ENCODE measurements at places on chromosomes 16 and 17.

DNA sequence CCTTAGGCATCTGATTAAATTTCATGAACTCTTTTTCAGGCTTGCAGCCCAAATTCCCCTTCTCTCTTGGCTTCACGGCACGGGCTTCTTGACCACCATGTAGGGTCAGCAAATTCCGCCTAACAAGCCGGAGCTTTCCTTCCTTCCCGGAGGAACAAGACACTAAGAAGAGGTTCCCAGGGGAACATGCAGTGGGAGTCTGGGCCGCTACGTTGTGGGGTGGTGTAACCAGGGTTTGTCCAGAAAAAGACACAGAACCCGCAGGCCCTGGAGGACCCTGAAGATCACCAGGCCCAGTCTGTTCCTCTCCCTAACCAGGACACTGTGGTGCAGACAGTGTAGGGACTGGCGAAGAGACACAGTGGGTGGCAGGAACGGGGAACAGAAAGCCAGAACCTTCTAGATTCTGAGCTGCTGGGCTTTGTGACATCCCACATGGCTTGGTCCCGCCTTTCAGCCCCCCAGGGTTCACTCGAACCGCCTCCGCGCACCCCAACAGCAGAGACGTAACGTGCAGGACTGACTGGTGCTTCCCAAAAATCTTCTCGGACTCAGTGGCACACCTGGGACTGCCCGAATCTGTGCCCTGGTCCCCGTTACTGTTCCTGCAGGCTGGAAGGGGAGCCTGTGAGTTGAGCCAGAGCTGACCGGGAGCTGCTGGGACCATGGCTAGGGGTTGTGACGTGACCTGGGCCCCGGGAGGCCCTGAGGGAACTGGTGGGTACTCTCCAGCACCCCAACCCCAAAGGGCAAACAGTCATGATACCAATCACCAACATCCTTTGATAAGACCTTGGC, 55.2 kb downstream of the TBC1D16 start:
- H3K36me3 ChIP-seq: no peaks in the 10 kb centered on the region
- no peak for DNase-seq
- no peak overlapping the region for H3K27ac ChIP-seq
- H3K4me3 ChIP-seq: no peak overlapping the region
- H3K27me3 ChIP-seq: no peaks in the 10 kb centered on the region
- no peaks in the 10 kb centered on the region for H3K4me1 ChIP-seq

GRCh38 chr17:8800656-8801055, 1.5 kb upstream of the MFSD6L start:
- no peaks in the 10 kb centered on the region for H3K36me3 ChIP-seq
- no peaks in the 10 kb centered on the region for H3K4me1 ChIP-seq
- no peak overlapping the region for H3K27ac ChIP-seq
- H3K4me3 ChIP-seq: no peak overlapping the region
- no peaks in the 10 kb centered on the region for H3K27me3 ChIP-seq
- no peak for DNase-seq

- H3K4me3 ChIP-seq: no peak overlapping the region
- H3K27ac ChIP-seq: no peak overlapping the region
- no peaks in the 10 kb centered on the region for H3K4me1 ChIP-seq
- H3K27me3 ChIP-seq: no peaks in the 10 kb centered on the region
- no peak for DNase-seq
Observed at GRCh38 chr16:59410451-59410850, 676.3 kb upstream of the GOT2 start.

GRCh38 chr17:11825572-11826209, 171.6 kb downstream of the ZNF18 start:
- H3K36me3 ChIP-seq: no peaks in the 10 kb centered on the region
- H3K4me1 ChIP-seq: no peaks in the 10 kb centered on the region
- no peak overlapping the region for H3K4me3 ChIP-seq
- no peak overlapping the region for H3K27ac ChIP-seq

- no peaks in the 10 kb centered on the region for H3K27me3 ChIP-seq
- no peak for DNase-seq
- no peaks in the 10 kb centered on the region for H3K4me1 ChIP-seq
- no peak overlapping the region for H3K4me3 ChIP-seq
- H3K36me3 ChIP-seq: no peaks in the 10 kb centered on the region
Observed at GRCh38 chr16:59039066-59039720, 305.1 kb upstream of the GOT2 start.

DNA sequence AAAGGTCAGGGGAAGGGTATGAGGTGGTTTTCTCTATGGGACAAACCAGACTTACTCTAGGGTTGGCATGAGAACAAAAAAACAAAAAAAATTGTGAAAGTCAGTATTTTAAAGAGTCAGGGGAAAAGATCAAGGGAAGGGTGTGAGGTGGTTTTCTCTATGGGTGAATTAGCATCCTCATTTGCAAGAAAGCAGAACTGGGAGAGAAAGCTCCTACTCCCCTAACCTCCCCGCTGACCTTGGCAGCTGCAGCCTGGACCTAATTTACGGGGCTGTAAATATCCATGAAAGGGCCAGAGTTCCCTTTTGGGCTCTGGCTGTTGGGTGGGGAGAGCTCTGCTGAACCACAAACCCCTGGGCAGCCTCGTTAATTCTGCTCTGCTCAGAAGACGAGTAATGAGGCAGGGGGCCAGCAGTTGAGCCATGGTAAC, 10.6 kb downstream of the RHBDL3 start:
- no peak overlapping the region for H3K4me3 ChIP-seq
- no peak overlapping the region for H3K27ac ChIP-seq
- H3K27me3 ChIP-seq: peaks cover 5% of the 10 kb centered on the region
- no peak for DNase-seq

DNA sequence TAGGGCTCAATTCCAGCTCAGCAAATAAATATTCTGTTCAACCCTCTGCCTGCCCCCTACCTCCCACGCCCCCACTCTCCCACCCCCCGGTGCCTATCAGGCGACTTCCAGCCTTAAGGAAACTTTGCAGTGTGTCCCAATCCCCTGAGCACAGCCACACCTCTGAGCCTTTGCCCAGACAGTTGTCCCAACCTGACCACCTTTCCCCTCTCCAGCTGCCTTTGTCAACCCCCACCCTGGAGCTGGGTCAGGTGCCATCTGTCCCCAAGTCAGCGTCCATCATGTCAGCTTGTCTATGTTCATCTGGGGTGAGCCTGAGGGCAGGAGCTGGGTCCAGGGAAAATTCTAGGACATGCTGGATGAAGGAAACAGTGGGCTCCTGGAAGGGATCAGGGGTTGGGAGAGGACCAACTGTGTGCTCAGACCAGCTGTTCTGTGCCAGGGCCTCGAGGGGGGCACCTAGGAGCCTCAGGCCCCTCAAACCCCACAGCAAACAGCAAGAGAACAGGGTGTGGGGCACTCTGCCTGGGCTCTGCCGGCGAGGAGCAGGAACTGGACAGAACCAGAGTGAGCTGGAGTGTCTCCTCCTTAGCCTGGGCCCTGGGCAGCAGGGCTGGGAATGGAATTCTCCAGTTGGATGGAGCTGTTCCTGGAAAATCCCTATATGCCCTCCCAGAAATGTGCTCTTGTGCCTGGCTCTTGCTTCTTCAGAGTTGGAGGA, 17.8 kb downstream of the CDH16 start:
- peaks cover 2% of the 10 kb centered on the region for H3K4me1 ChIP-seq
- H3K27me3 ChIP-seq: no peaks in the 10 kb centered on the region
- no peak overlapping the region for H3K27ac ChIP-seq
- no peaks in the 10 kb centered on the region for H3K36me3 ChIP-seq
- H3K4me3 ChIP-seq: no peak overlapping the region

DNA sequence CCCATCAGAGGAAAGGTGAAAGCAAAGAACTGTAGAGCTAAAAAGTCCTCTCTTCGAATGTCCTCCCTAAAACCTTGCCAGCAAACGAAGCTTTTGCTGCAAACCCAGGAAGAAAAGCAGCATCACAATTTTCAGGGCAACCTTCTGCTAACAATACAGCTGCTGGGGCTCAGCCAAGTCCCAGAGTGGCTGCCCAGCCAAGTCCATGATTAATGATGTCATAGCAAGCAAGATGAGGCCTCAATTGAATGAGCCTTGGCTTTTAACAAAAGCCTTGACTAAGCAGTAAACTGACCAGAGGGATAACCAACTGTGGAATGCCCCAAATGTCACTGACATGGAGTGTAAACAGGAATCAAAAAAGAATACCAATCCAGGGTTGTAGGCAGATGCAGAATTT, 342.7 kb downstream of the PMP22 start:
- DNase-seq: no peak
- no peaks in the 10 kb centered on the region for H3K4me1 ChIP-seq
- H3K4me3 ChIP-seq: no peak overlapping the region
- peaks cover 6% of the 10 kb centered on the region for H3K27me3 ChIP-seq
- H3K27ac ChIP-seq: no peak overlapping the region

DNA sequence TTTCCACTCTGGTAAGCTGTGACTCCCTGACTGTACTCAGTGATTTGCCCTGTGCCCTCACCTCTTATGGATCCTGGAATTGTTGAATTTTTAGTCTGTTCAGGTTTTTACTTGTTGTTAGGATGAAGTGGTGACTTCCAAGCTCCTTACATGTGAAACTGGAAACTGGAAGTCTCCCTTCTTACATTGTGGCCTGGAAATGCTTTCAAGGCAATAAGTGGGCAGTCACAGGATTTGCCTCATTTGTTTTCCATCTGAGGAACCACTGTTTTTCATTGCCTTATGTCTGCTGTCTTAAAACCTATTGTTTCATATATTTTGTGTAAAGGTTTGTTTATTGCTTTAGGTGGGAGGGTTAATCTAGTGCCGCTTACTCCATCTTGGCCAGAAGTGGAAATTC, 155.8 kb downstream of the CYB561 start:
- no peaks in the 10 kb centered on the region for H3K4me1 ChIP-seq
- H3K4me3 ChIP-seq: no peak overlapping the region
- no peak overlapping the region for H3K27ac ChIP-seq
- peaks cover 16% of the 10 kb centered on the region for H3K36me3 ChIP-seq

- no peaks in the 10 kb centered on the region for H3K4me1 ChIP-seq
- H3K36me3 ChIP-seq: no peaks in the 10 kb centered on the region
- no peaks in the 10 kb centered on the region for H3K27me3 ChIP-seq
- DNase-seq: no peak
Observed at GRCh38 chr16:51268237-51268636, 117.2 kb upstream of the SALL1 start.

DNA sequence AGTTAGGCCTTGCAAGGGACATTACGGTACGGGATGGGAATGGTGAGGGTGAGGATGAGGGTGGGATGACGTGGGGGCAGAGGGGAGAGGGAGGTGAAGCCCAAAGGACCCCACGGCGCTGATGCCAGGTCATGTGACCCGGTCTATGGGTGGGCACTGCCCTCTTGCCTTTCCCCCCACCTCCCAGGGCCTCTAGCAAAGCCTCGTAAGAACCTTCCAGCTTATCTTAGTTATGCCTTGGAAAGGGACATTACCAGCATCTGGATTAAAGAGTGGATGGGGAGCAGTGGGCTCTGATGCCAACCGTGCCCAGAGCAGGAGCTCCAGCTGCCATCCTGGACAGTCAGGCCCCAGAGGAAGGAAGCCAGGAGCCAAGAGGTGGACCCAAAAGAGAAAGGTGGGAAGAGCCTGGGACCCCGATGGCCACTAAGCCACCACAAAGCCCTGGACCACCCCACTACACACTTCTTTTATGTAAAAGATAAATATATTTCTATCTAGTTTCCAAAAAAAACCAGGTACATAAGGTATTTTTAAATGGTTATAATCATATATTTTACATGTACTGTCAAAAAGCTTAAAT, 40.9 kb downstream of the TK2 start:
- no peak for DNase-seq
- no peak overlapping the region for H3K27ac ChIP-seq
- no peaks in the 10 kb centered on the region for H3K27me3 ChIP-seq
- H3K4me1 ChIP-seq: peaks cover 7% of the 10 kb centered on the region

DNA sequence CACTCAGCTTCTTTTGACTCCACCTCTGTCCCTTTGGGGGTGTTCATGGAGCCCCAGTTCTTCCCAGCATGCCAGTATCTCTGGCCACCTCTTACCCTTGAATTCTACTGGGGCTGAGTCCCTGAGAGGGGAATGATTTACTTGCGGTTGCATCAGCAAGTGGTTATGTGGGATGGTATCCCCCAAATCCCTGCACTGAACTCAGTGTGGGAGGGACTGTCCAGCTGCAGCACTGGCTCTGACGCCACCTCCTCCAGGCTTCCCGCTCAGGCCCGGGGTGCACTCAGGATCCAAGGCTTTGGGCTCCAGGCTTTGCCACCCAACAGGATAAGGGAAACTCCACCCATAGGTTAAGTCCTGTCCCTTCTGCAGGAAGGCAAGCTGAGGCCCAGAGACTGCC, 21.1 kb upstream of the BRD7 start:
- no peaks in the 10 kb centered on the region for H3K36me3 ChIP-seq
- H3K27ac ChIP-seq: no peak overlapping the region
- no peak for DNase-seq
- H3K4me3 ChIP-seq: no peak overlapping the region
- no peaks in the 10 kb centered on the region for H3K4me1 ChIP-seq
- H3K27me3 ChIP-seq: peaks cover 2% of the 10 kb centered on the region

GRCh38 chr16:78984324-78984723, 616.2 kb downstream of the MAF start:
- H3K27me3 ChIP-seq: no peaks in the 10 kb centered on the region
- no peak for DNase-seq
- no peaks in the 10 kb centered on the region for H3K36me3 ChIP-seq

DNA sequence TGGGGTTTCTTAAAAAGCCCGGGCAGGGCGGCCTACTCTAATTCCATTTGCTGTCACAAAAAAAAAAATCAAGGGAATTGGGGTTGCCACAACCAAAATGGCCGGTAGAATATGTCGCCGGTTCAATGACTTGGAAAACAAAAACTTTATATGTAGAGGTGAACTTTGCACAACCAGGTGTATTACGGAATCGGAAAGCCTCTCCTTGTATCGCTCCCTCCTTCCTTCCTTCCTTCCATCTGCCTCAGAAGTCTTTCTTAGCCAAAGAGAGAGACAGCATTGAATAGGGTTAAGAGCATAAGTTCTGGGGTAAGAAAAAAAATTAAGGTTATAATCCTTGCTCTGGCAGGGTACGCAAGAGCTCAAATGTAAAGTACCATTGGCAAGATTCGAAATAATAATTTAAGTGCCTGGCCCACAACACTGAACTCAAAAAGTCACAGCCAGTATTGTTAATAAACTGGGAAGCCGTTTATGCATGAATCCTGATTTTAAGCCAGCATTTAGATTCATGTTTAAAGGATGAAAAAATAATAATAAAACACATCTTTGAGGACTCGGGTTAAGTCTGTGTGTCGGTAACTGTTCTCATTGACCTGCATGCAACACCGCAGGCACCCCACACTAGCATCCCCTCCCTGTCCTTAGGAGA, 522 bp upstream of the GLG1 start:
- no peaks in the 10 kb centered on the region for H3K27me3 ChIP-seq
- peaks cover 50% of the 10 kb centered on the region for H3K4me1 ChIP-seq
- peak overlapping the region; percentile 83 for H3K4me3 ChIP-seq
- DNase-seq: no peak

DNA sequence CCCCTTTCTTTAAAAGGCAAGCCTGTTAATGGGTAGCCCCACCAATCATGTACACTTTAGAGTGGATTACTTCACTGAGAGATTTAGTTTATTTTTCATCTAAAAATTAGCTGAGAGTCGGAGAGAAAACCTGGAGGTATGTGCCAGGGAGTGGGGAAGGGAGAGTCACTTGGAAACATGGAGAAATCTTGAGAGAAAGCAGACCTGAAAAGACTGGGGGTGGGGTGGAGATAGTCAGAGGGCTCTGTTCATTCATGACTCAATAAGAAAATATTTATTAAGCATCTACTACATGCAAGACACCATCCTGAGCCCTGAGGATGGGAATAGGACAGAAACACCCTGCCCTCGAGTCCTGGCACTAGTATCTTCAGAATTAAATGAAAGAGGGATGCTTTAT, 27.4 kb upstream of the RCVRN start:
- H3K27ac ChIP-seq: no peak overlapping the region
- H3K27me3 ChIP-seq: peaks cover 2% of the 10 kb centered on the region
- no peaks in the 10 kb centered on the region for H3K36me3 ChIP-seq
- no peak for DNase-seq
- H3K4me1 ChIP-seq: no peaks in the 10 kb centered on the region

Measured in activated CD4-positive, alpha-beta memory T cell treated with anti-CD3 and anti-CD28 coated beads for 36 hours (primary cell).